ENCODE measurements at places on chromosomes 16 and 17.
A peak's percentile ranks its signal among the peaks of the same experiment; 100 is the strongest.

- DNase-seq, result no peak
Observed at GRCh38 chr17:50905460-50905803, 39.3 kb upstream of the TOB1 start.

DNA sequence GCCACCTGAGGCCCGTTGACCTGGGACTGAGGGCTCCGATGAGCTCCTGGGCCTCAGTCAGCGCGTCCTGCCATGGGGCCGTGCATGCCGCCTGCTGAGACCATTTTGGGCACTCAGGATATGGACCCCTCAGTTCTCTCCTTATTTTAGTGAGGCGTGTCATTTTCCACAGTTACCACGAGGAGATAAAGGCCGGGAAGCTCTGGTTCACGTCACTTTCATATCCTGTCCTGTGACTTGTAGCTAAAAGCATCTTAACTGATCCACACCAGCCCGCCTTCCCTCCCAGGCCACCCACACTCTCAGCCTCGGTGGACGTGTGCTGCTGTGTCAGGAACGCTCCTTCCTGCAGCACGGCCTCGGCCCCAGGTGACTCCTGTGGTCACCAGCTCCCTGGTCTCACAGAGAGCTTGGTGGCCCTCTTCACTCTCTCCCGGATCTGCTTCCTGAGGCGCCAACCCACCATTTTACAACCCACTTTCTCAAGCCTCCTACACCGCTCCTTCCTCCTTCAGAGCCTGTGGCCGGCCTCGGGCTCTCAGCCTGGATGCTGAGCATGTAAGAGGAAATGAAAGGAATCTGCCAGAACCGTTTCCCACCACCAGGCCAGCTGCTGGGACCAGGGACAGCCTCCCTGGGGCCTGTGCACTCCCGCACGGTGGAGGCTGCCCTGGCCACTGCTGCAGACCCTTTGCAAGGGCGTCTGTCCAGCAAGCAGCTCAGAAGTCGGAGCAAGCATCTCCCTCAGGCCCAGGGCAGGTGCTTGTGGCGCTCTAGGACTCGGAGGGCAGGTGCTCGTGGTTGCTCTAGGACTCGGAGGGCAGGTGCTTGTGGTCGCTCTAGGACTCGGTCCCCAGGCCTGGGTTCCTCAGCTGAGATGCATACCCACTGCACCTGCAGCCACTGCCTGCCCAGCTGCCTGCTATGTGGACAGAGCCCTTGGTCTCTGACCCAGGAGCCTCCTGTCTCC, 23.9 kb upstream of the FASN start:
- peak; percentile 37 for DNase-seq

- peak; percentile 70 for DNase-seq
Observed at GRCh38 chr16:31202414-31203375, at the start of gene PYCARD. Gene PYCARD (minus strand): TSS chr16:31202760. CDS start chr16:31202690, 70 bp downstream.

GRCh38 chr16:68993456-68993855, 112.0 kb upstream of the HAS3 start:
- no peak for DNase-seq

- DNase-seq, result no peak
Observed at GRCh38 chr17:48961516-48962233, 6.7 kb downstream of the GIP start.

Measured in hematopoietic multipotent progenitor cell treated with erythropoietin and hydrocortisone succinate and interleukin-3 and kit ligand, for 6 days (in vitro differentiated cells).